NCI-H748 treated with DMSO at 0.1 percent for 48 hours (cell line): ENCODE measurements at places on chromosomes 7 and 10.

DNA sequence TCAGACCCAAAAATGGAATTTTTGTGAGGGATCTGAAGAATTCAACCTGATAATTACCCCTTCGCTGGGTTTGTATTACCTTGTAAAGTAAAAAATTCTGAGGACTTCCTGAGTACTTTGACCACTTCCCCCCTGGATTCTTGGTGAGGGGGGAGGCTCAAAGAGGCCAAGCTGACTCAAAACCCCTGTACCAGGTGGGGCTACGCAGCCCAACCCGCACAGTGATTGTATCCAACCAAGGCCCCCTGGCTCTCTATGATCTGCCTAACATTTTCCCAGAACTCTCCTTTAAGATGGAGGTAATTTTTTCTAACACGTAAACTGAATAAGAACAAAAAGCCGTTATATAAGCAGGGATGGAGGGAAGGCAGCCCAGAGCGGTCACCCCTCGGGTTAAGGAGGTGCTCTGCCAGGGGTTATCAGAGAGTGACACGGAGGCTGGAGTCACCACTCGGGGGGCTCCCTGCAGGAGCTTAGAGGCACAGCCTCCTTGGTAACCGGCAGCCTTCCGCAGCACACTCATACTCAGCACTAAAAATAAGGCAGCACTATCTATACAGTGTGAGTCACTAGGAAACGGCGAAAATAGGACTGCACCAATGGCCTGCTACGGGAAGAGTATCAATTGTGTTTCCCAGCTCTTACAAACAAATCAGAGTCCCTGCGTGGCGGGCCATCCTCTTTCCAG is 255.4 kb downstream of the ELMO1 start:
- no peak for DNase-seq

GRCh38 chr10:7563368-7563767 is 103.4 kb downstream of the ITIH5 start:
- no peak for DNase-seq

GRCh38 chr10:8404721-8405120 is 350.2 kb downstream of the GATA3 start:
- no peak for DNase-seq

- no peak for DNase-seq
Observed at GRCh38 chr10:785861-786214, 96.4 kb upstream of the DIP2C start.

DNA sequence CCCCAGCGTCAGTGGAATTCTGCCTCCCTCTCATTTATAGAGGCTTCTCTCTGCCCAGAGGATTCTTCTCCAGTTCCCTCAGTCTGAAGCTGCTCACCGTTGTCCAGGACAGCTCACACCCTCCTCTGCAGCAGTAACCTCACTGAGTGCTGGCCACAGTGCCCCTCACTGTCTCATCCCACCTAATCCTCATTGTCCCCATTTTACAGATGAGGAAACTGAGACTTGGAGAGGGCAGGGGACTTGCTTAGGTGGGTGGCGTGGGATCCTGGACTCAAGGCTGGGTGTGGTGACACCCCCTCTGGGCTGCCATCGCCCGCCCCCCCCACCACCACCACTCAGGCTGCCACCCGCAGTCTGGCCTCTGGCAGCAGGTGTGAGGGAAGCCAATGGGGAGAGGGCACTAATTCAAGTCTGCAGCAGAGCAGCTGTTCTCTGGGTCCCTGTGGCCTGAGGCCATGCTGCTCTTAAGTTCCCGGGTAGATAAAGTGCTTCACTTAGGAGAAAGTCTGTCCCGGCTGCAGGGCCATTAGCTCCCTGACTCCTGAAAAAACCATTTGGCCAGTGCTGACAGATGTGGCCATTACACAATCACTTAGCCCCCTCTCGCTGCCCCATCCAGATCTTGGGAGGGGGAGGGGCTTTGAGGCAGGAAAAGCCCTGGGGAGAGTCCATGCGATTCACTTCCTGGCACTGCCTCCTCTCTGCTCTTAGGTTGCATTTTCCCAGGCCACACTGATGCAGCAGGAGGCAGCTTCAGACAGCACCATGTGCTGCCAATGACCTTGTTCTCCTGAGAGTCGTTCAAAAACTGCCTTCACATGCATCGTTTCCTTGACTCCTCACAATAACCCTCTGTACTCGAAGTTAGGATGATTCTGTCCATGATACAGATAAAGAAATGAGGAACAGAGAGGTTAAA is 36.3 kb downstream of the DRGX start:
- DNase-seq: no peak

GRCh38 chr10:69648461-69648860 is 18.4 kb downstream of the FAM241B start:
- DNase-seq: no peak

- DNase-seq: no peak
Observed at GRCh38 chr10:3976718-3977117, 191.7 kb upstream of the KLF6 start.

DNA sequence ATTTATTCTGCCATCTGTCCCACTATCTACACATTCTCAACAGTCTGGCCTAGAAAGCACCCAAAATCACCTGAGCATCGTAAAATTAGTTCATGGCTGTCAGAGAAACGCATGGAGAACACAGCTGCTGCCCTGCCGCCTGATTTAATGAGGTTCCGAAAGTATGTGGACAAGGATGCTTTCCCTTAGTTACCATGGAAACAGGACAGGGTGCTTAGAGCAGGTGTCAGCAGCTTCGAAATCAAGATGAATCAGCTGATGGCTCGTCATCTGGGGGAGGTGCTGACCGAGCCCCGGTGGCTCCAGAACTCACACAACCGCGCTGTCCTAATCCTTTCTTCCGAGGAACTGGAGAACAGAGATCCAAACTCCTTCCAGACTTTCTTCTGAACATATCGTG is 151.5 kb downstream of the TEX36 start:
- DNase-seq: peak; percentile 69

GRCh38 chr7:150448789-150449147 is 1.7 kb upstream of the GIMAP8 start:
- DNase-seq: peak; percentile 29

- no peak for DNase-seq
Observed at GRCh38 chr10:94992811-94993210, 54.4 kb downstream of the CYP2C9 start.

GRCh38 chr7:43362652-43363034 is 220.3 kb upstream of the STK17A start:
- DNase-seq: peak; percentile 44

DNA sequence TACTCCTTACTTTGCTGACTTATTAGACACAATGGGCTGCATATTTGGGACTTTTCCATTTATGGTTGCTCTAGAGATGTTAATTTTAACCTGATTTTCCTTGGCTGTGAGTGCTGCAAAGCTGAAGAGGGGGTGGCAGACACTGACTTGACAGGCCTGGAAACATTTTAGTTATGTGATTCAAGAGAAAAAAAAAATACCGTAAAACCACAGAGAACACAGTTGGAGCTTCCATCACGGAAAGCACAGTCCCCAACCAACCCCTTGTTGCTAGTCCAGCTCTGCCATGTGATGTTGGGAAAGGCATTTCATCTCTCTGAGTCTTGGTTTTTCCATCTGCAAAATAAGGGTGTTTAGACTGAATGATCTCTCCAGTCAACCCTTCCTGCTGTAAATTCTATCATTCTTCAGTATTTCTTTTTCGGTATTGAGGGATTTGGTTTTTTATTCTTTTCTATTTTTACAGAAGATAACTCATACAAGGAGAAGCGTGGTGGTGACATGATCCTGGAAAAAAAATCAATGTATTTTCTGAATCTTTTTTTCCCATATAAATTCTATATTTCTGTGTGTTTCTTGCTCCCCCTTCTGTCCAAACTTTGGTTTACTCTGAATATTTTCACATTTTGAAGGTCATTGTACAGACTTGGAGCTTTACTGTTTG is 246.1 kb downstream of the REEP3 start:
- no peak for DNase-seq

GRCh38 chr10:7121154-7121797 is 289.6 kb downstream of the SFMBT2 start:
- DNase-seq: no peak

GRCh38 chr7:26549281-26549944 is 257.8 kb downstream of the SNX10 start:
- no peak for DNase-seq

DNA sequence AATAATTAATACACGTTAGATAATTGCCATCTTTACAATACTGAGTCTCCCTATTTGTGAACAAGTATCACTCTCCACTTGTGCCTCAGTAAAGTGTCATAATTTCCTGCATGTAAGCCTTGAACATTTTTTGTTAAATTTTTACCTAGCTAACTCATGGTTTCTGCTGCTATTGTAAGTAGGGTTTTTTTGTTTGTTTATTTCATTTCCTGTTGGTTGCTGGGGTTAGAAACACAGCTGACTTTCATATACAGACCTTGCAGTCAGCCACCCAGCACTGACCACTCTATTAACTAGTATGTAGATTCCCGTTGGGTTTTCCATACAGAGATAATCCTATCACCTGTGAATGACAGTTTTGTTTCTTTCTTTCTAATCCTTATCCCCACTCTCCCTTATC is 133.3 kb downstream of the MPP7 start:
- no peak for DNase-seq

DNA sequence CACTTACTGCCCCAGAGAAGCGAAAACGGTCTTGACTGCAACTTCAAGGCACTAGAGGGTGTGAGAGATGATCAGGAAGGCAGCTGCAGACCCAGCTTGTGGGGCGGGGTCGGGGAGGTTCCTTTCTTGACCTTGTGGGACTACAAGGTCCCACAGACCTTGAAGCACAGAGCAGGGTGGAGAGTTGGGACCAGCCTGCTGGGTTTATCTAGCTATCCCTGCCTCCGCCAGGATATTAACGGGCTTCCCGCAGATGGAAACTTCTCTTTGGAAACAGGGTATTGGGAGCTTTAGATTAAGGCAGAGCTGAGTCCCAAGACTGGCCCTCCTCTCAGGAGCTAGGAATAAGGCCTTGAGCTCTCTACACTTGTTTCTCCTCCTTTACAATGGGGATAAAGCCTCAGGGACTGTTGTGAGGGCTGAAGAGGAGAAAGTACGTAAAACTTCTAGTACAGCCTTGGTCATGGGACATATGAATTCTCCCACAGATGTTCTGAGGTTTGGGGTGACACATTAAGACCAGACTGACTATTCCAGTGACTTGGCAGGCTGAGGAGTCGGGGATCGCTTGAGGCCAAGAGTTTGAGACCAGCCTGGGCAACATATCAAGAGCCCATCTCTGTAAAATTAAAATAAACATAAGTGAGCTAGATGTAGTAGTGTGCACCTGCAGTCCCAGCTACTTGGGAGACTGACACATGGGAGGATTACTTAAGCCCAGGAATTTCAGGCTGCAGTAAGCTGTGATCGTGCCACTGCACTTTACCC is 153.2 kb downstream of the CDH23 start:
- no peak for DNase-seq

DNA sequence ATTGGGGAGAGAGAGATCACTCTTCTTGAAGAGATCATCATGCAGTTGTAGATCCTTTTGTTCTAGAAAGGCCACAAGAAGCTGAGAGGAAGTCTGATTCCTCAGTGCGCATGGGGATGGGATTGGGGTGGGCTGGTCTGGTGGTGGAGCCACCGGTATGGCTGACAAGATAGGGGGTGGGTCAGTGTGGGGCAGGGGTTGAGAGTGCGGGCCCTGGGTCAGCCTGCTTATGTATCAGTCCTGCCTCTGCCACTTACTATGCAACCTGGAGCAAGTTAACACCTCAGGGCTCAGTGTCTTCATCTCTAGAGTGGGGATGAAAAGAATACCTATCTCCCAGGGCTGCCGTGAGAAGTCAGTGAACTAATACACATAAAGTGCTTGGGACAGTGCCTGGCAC is 8.0 kb downstream of the SMARCD3 start:
- DNase-seq: no peak

DNA sequence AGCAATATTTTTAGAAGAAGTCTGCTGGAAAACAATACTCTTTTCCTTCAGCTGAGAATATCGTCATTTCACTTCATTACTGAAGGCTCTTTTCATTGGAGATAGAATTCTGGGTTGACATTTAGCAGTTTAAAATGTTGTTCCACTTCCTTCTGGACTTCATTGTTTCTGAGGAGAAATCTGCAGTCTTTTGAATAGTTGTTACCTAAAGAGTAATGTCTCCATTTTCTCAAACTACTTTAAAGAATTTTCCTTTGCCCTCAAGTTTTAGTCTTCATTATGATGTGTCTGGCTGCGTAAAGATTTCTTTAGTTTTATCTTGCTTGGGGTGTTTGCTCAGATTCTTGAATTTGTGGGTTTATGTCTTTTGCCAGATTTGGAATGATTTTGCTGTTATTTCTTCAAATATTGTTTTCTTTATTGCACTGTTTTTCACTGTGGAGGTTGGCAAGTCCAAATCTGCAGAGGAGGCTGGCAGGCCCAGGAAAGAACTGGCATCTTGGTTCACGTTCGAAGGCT is 136.3 kb downstream of the DNAJB6 start:
- DNase-seq: no peak

DNA sequence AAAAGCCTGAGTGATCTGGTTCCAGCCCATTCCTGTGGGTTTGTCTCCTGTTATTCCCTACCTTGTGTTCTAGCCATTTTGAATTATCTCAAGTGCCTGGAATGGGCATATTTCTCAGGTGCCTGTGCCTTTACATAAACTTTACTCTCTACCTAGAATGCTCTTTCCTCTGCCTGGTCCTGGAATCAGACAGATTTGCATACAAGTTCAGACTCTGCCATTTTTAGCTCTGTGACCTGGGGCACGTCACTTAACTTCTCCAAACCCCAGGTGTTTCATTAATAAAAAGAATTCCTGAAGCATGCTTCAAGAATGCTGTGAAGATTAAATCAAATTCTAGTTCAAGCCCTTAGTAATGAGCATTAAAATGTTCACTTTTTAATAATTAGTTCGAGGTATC is 7.8 kb downstream of the DCLRE1A start:
- DNase-seq: no peak

DNA sequence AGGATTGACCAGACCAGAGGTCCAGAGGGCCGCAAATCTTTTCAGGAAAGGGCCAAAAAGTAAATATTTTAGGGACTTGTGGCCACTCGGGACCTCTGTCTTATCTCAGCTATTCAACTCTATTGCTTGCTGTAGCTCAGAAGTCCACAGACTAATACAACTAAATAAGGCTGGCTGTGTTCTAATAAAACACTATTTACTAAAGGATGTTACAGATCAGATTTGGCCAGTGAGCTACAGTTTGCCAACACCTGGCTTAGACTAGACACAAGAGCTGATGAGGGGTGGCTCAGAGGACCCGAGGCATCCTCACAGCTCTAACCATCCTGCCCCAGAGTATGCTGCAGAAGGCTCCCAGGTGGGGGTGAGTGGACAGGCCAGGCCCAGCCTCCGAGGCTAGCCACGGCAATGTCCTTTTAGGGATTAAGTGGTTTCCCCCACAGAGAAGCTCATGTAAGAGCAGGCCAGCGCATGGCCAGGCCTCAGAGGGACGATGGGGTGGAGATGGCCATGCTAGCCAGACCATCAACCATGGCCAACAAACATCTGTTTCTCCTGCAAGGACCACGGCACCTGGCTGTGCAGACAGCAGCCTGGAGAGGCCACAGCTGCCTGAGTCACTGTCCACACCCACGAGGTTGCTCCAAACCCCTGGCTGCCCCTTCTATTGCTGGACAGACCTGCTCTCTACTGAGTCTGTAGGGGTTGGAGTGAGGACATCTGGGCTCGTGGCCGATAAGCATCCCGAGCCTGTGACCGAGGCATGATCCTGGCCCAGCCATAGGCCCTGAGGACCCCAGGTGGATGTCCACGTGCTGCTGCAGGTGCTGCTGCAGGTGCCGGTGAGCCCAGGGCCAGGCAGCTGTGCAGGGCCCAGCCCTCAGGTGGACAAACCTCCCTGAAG is 76.5 kb downstream of the AFAP1L2 start:
- no peak for DNase-seq

- DNase-seq: no peak
Observed at GRCh38 chr7:16491148-16491547, 25.6 kb upstream of the SOSTDC1 start.
